ENCODE measurements at places on chromosomes 4 and X. TPM values are rescaled to one million over a fixed set of nuclear protein-coding genes. Genes with fewer than 3 reads are reported as not detected.

Gene LRIT3
- not detected for total RNA-seq

Gene UGT2B10
- not detected for total RNA-seq

Gene PPARGC1A
- total RNA-seq: 43.7 TPM

Gene IL13RA1
- 113 TPM for total RNA-seq

Gene SPON2
- 59.8 TPM for total RNA-seq

Gene AFP
- not detected for total RNA-seq

Gene ETDB
- total RNA-seq: not detected

Gene INPP4B
- total RNA-seq: 44.7 TPM

Gene MAGEH1
- 25.6 TPM for total RNA-seq

Gene CWH43
- not detected for total RNA-seq

Gene SLC49A3
- total RNA-seq: 8.7 TPM

Gene HS3ST1
- total RNA-seq: 1.2 TPM

Gene HGFAC
- 0.62 TPM for total RNA-seq

Gene ELOVL6
- total RNA-seq: 3.7 TPM

Gene GRK4
- total RNA-seq: 9.5 TPM

Gene ARHGAP10
- 153 TPM for total RNA-seq

Gene FGD1
- total RNA-seq: 12.0 TPM

Gene STK32B
- 2.1 TPM for total RNA-seq

Gene C4orf36
- total RNA-seq: not detected

Gene WAS
- 1.6 TPM for total RNA-seq

Gene ARHGAP24
- 24.4 TPM for total RNA-seq

Gene CLDN24
- total RNA-seq: not detected

Gene TLR8
- total RNA-seq: 2.7 TPM

Gene IGFBP7
- total RNA-seq: 876 TPM

Gene BCLAF3
- total RNA-seq: 22.6 TPM

Gene SRP72
- total RNA-seq: 44.4 TPM

Gene STARD8
- total RNA-seq: 8.9 TPM

Gene HSD17B13
- 1.1 TPM for total RNA-seq
